ENCODE measurements at places on chromosomes 7 and 10. TPM values are rescaled to one million over a fixed set of nuclear protein-coding genes. Genes with fewer than 3 reads are reported as not detected.

PON1 gene
- total RNA-seq: not detected

SFRP4 gene
- 0.10 TPM for total RNA-seq

AGAP9 gene
- total RNA-seq: 3.0 TPM

ANKRD22 gene
- not detected for total RNA-seq

ST7 gene
- 25.3 TPM for total RNA-seq

KDM7A gene
- 1.1 TPM for total RNA-seq

LIPM gene
- not detected for total RNA-seq

CNPY1 gene
- not detected for total RNA-seq

UFSP1 gene
- 2.7 TPM for total RNA-seq

MUC12 gene
- total RNA-seq: 5.6 TPM

FGFR2 gene
- total RNA-seq: 0.60 TPM

PSMC2 gene
- total RNA-seq: 400 TPM

SH2D4B gene
- total RNA-seq: 0.10 TPM

CELF2 gene
- total RNA-seq: 21.3 TPM
